ENCODE measurements at places on chromosomes 1 and 21.

DNA sequence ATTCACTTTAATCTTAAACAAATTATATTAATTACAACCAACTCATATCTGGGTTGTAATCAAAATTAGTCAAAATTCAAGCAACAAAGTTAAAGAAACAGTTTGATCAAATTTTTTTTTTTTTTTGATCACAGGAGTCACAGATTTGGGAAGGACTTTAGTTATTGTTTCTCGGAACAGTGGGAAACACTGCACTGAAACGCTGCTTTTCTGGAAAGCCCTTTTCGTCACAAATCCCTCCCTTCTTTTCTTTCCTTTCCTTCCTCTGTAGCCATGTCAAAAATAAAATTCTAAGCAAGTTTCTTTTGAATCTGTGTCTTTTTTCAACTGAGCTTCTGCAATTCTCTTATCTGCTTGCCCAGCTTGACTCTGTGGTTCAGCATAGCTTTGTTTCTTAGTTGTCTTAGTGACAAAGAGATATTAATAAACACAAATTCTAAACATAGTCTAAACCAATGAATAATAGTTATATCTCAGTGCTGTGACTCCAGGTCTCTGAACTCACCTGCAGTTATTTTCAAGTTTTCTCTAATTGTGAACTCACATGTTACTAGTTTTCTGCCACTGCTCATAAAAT lies 53.8 kb downstream of the PTGS2 start:
- no peak for DNase-seq

- no peak for DNase-seq
Observed at GRCh38 chr1:53617382-53617781, 121.6 kb downstream of the GLIS1 start.

GRCh38 chr1:111176678-111177077 lies 23.8 kb downstream of the DENND2D start:
- no peak for DNase-seq

- no peak for DNase-seq
Observed at GRCh38 chr21:25760061-25760460, 25.3 kb downstream of the GABPA start.

- no peak for DNase-seq
Observed at GRCh38 chr1:8352886-8353785, 35.2 kb downstream of the SLC45A1 start.

DNA sequence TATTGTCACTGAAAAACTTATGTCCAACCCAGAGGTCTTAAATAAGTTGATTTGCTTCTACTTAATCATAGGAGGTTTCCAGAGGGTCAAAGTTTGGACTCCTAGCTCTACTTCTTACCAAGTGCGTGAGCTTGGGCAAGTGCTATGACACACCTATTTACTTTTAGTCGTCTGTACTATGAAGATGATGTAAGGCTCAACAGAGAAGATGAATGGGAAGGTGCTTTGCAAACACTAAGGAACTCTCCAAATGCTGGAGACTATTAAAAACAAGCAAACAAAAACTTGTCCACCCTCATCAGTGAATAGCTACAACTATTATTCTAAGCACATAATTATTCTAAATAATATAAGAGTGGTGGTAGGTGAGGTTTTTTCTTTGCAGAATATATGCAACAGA lies 232.3 kb upstream of the USP24 start:
- no peak for DNase-seq

- DNase-seq: no peak
Observed at GRCh38 chr1:32172621-32173245, 6.7 kb upstream of the TXLNA start.

- no peak for DNase-seq
Observed at GRCh38 chr1:38062361-38063288, 16.0 kb upstream of the POU3F1 start.

- DNase-seq: no peak
Observed at GRCh38 chr1:111289371-111289770, 1.3 kb upstream of the CHIA start.

DNA sequence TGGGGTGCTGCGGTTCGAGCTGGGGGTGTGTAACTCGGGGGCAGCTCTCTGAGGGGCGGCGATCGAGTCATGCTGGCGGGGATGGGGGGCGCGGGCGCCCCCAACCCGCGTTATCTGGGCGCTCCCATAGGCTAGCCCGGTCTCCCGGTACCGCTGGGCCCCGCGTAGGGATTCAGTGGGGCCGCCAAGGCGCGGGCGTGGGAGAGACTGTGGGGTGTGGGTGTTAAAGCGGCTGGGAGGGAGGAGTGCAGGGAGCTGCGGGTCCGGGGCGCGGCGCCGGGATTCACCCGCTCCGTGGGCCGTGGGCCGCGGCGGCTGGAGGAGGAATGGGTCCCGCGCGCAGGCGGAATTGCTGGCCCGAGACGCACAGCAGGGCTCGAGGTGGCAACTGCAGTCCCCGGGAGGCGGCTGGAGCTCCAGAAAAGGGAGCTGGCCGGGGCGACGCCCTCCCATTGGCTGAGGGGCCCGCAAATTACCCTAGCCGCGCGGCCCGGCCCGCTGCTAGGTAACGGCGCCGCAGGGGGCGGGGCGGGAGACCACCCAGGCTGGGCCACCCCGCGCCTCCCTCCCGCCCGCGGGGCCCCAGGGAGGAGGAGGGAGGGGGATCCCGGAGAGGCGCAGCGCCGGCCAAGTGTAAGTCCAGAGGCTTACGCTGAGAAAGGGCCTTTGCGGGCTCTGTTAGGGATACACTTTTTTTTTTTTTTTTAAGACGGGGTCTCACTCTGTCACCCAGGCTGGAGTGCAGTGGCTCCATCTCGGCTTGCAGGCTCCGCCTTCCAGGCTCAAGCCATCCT lies at the start of gene PTCH2:
TSS of gene PTCH2 (minus strand) at position 392 of the 794 bp plus-strand sequence. CDS start at position 71, 321 bp downstream.
- no peak for DNase-seq
